Prostate gland (tissue), 2 donors: ENCODE measurements at places on chromosomes 6 and 20. TPM values are rescaled to one million over a fixed set of nuclear protein-coding genes. Genes with fewer than 3 reads are reported as not detected.
A peak's percentile ranks its signal among the peaks of the same experiment; 100 is the strongest.

The PLAGL1 gene
- total RNA-seq, result 25.8 TPM

The WASF1 gene
- total RNA-seq, result 8.0 TPM

DNA sequence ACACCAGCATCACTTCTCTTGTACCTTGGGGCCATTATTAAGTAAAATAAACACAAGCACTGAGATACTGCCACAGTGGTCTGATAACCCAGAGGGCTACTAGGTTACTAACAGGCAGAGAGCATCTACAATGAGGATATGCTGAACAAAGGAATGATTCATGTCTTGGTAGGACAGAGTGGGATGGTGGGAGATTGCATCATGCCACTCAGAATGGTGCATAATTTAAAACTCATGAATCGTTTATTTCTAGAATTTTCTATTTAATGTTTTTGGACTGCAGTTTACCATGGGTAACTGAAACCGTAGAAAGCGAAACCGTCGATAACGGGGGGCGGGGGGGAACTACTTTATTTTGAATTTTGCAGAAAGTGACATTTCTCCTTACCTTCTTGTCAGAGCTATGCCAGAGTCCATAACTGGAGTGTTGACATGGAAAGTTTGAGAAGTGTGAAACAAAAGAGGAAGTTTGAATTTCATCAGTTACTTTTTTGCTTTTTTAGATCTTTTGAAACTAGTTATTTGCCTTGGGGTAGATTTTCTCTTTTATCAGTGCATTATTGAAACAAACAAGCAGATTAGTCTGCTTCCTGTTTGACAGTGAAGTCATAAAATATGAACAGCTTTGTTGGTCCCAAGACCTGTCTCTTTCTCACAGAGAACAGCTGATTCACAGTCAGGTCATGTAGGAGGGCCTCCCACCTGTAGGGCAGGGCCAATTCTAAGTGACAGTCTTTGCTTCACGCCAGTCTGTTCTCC is 124.9 kb downstream of the KLHL32 start:
- no peaks in the 10 kb centered on the region for H3K27me3 ChIP-seq
- H3K36me3 ChIP-seq, result no peaks in the 10 kb centered on the region
- H3K4me3 ChIP-seq, result no peak overlapping the region
- H3K4me1 ChIP-seq, result no peaks in the 10 kb centered on the region

DNA sequence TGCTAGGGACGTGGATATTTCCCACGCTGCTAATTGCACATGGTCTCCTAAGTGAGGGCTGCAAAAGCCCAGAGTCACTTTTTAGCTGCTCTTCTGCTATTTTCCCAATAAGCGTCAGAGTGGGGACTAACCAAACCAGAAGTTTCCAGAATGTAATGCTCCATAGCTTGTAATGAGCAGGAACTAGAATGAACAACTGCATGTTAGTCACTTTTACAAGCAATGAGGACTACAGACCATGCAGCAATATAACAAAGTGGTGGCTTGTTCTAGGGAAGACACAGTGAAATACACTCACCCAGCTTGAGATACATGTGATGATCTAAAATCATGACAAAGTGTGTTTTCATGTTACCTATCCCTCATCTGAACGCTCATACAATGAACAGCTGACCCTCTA is 314.1 kb upstream of the SGK1 start:
- H3K4me3 ChIP-seq, result no peak overlapping the region
- H3K27ac ChIP-seq, result peak overlapping the region; percentile 31
- no peaks in the 10 kb centered on the region for H3K27me3 ChIP-seq

DNA sequence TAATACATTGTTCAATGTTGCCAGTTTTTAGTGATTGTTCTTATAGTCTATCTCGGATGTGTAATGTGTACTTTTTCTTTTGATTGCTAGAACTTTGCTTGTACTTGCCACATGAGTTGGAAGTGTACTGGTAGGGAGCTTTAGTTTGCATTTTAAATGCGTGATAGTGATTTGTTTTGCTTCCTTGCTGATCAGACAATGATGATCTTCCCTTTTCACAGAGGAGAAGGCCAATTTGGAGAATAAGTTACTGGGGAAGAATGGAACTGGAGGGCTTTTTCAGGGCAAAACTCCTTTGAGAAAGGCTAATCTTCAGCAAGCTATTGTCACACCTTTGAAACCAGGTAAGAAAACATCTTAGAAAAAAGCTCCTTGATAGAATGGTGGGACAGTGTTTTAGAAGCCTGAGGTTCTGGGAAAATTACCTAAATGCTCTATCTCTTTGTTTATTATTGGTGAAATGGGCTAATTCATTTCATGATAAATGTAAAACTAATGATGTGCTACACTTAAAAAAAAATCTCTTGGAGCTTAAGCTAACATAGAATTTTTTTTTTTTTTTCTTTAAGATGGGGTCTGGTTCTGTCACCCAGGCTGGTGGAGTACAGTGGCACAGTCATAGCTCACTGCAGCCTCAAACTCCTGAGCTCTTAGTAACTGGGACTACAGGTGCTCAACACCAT is 20.9 kb downstream of the TPX2 start:
- no peak for DNase-seq
- no peaks in the 10 kb centered on the region for H3K36me3 ChIP-seq
- H3K27ac ChIP-seq, result no peak overlapping the region
